ENCODE measurements at places on chromosomes 12 and 14.

GRCh38 chr12:46450279-46450748, 77.7 kb upstream of the SLC38A2 start:
- no peak for DNase-seq

DNA sequence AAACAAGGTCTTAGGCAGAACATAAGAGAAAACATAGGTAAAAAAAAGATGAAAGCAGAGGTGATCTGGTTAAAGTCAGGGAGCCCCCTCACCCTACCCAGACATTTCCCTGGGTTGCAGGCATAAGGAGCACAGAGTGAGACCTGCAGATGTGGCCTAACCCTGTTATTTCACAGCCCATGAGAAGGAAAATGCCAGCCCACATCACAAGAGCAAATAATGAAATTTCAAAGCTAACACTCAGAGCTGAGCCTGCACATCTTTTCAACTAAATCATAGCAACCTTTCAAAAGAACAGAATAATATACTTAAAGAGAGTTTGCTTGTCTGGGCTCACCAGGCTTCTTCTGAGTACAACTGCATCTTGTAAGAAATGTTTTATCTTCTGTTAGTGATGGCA, 295.4 kb downstream of the RPAP3 start:
- no peak for DNase-seq

DNA sequence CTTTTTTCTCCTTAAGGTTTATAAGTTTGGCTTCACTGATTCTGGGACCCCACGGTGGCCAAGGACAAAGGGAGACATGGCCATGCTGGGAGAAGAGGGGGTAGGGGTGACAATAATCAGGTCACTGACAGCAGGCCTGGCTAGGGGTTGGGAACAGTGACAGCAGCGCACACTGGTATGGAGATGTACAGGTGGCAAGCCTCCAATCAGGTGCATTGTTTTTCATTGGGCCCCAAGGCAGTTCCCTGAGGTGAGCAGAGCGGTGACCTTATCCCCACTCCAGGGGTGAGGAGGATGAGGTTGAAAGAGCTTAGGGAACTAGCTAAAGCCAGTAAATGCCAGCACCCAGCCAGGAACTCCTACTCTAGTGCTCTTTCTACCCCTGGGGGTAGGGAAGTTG, 1.4 kb downstream of the SYNDIG1L start:
- no peak for DNase-seq

DNA sequence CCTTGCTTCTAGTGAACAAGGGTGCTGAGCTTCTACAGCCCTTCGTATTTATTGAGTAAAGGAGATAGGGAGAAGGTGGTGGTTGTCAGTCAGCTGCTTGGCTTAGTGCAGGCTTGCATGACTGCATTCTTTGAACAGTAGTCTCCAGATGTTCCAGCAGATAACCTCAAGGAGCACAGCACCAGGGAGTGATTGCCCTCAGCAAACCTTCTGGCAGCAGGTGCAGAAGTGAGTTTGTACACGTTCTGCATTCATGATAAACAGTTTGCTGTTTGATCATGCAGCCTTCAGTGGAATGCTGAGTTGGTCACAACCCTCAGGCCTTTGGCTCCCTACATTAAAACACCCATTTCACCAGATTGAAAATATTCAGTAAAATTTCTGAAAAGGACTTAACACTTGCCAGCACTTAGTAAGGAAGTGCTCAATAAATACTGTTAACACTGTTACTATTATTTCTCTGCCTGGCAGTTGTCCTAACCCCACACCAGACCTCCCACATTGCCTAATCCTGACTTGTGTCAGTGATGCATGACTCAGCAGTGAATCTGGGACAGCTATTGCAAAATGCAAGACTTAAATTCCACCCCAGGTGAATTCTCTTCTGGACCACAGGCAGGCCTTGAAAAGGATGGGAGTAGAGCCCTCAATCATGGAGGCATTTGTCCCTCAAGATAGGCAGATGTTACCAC, 18.9 kb upstream of the CARMIL3 start:
- no peak for DNase-seq

DNA sequence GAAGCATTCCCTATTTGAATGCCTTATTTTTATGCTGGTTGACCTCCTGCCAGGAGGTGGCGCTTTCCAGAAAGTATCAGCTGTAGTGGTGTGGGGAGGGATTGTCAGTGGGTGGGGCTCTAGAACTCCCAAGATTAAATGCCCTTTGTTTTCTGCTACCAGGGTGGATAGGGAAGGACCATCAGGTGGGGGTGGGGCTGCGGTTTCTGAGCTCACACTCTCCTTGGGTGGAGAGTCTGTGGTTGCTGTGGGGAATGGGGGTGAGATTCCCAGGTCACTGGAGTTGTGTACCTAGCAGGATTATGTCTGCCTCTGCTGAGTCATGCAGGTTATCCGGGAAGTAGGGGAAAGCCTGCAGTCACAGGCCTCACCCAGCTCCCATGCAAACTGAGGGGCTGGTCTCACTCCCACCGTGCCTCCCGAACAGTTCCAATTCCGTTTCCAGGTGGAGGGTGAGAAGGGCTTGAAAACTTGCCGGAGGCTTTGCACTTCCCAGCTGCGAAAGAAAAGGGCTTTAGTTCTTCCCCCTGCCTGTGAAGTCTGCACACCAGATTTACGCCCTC, 68.3 kb downstream of the ALG10B start:
- peak; percentile 93 for DNase-seq

- DNase-seq: no peak
These were observed 178.8 kb downstream of the EXOC5 start for GRCh38 chr14:57089901-57090300.

GRCh38 chr12:88985011-88985410, 367.3 kb downstream of the DUSP6 start:
- DNase-seq: no peak

Data from SW480 (cell line).